NCI-H1436 treated with DMSO at 0.1 percent for 48 hours (cell line): ENCODE measurements at places on chromosomes 2 and 18.
A peak's percentile ranks its signal among the peaks of the same experiment; 100 is the strongest.

DNA sequence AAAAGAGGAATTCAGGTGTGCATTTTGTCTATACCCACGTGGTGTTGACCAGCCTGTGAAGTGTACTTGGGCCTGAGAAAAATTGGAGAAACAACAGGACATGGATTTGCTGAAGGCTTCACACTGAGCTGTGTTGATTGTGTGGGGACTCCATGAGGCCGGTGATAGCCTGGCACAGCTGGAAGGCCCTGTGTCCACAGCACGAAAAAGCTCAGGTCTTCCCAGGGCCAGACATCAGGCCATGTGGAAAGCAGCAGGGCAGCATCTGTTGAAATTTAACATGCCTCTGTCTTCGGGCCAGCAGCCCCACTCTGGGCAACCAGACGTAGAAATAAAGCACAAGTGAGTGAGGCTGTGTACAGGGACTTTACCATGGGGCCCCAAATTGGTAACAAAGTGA lies 84.1 kb downstream of the HS6ST1 start:
- no peak for DNase-seq

GRCh38 chr2:241198381-241199279 lies 10.2 kb downstream of the ANO7 start:
- no peak for DNase-seq

GRCh38 chr2:217836901-217837491 lies 165.8 kb downstream of the TNS1 start:
- no peak for DNase-seq

- no peak for DNase-seq
These were observed 57.4 kb downstream of the GATA6 start for GRCh38 chr18:22226801-22227200.

DNA sequence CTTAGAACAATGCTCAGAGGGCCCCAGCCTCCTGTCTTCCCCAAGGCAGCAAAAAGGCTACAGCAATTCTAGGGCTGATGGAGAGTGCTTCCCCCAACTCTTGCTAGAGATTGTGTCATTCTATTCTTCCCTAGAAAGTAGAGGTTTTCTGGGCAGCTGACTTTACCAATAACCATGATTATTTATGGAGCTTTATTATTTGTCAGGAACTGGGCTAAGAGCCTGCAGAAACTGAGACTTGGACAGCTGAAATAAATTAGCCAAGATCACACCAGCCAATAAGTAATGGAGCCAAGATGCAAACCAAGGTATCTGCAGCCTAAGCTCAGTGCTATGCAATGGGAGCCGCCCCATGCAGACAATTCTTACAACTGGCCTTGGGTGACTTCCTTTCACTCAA lies 84.8 kb downstream of the CCBE1 start:
- DNase-seq, result no peak

DNA sequence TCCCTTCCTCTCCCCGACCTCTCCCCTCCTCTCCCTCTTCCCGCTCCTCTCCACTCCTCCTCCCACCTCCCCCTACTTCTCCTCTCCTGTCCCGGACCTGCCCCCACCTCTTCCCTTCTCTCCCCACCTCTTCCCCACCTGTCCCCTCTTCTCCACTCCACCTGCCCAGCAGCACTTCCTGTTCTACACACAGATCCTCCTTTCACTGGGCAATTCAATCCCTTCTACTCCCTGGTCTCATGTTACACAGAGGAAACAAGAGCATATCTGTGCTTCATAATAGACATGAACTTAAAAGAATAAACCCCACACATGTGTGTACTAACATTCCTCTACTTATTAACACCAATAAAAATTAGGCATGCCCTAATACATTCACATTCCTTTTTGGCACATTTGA lies 34.8 kb downstream of the TIMM21 start:
- no peak for DNase-seq

DNA sequence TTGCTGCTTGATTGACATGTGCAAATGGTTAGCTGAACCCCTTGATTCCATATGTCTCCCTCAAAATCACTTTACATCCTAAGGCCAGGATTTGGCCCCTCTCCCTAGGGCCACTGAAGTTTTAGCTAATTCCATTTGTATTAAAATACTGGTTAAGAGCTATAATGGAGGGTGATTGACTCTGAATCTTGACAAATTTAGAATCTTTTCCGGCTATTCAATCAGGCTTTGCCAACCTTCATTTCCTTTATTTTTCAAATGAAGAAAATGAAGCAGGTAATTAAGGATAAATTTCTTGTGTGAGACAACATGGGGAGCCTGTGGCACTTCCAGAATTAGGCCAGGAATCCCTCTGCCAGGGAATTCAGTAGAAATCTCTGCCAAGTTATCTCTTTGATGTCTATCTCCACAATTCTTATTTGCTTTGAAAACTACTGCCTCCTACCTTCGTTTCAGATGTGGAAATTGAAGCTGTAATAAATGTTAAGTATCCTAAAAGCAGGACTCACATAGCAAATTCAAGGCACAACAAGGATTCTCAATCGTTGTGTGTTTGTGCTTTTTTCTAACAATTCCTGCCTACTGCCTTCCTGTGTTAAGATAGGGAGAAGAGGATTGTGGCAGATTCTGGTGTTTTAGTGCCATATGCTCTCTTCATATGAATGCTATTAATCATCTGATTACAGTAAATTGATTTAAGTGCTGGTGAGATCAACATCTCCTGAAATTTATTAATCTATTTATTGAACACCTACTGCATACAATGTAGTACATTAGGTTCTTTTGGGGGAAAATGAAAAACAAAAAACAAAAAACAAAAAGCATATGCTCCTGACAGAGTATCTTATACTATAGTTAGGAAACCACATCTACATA lies 47.8 kb upstream of the MAP4K3 start:
- no peak for DNase-seq

DNA sequence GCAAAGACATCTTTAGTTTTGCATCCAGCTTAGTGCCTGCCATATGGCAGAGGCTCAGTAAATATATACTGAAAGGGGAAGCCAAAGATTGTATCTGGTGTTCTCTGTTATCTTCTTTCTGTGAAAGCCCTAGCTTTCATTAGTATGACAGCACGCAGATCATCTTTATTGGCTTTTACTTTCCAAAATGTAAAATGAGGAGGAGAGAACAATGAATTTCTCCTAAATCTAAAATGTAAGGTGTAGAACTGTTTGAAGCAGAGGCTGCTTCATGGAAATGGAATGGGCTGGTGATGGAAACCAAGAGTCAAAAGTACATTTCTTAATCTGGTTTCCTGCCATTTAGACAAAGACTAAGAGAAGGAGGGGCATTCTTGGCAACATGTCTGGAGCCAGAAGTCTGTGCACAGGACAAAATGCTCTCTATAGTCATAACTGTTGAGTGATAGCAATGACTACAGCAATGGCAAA lies 1029.9 kb upstream of the PIK3C3 start:
- no peak for DNase-seq

DNA sequence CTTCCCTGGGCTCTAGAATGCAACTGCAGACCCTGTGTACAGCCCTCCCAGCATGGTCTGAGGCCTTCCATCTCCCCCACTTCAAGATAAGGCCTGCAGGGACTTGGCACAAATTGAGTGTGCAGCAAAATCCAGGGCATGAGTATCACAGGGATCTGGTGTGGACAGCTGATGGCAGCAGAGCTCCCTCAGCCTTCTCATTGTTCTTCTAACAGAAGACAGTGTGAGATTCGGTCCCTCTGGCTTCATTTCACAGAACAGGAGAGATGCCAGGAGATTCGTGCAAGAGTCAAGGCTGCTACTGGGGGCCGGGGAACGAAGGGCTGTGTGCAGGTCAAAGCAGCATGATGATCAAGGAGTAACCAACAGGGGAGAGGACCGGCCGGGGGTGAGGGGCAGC lies 85.8 kb downstream of the UXS1 start:
- DNase-seq, result no peak

DNA sequence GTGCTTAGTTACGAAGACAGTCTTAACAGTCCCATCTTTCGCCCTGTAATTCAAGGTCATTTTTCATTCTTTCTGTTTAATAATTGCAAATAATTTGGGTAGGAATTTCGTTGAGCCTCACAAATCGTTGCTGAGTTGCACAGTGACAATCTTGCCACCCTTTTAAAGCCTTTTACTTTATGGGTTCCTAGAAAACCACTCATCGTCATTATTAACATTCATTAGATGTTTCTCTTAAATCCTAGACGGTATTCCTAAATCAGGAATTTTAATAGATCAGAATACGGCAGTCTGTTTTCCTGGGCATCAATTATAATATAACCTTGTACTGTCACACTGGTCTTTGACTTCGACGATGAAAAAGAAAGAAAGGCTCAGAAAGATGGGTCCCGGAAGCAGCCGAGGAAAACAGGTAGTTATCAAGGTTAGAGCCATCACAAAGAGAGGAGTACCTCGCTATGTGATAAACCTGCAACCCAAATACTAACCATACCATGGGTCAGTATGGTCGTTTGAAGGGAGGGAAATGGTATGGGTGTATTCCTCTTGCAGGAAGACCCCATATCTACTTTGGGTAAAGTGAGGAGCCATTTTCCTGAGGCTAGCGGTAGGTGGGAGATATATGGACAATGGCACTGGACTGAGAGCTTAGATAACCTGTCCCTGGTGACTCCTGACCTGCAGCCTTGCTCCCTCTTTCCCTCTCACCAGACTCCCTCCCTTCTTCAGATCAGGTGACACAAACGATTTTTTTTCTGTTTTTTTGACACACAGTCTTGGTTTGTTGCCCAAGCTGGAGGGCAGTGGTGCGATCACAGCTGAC lies 981 bp upstream of the SF3B1 start:
- no peak for DNase-seq

DNA sequence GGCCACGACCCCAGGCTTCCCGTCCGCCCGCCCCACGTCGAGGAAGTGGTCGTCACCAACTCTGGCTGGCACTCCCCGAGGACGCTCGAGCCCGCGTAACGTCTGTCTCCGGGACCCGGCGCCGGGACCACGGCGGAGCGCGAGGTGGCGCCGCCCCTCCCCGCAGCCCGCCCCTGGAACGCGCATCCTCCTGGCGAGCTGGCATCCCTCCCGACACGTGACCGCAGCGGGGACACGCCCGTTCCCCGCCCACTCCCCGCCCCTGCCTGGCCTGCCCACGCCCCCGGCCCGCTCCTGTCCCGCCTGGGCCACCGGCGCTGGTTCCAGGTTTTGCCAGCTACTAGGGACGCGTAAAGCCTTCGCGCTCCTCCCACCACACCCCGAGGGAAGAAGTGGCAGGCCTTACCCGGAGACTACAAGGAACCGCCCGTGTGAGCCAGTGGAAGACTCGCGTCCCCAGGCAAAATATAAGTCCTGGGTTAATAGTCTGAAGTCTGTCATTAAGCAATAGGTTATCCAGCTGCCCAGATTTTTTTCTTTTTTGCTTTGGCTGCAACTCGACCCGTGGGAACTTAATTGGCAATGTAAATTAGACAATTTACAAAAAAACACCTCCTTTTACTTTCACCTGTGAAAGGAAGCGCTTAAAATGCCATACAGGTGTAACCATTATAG lies at the start of gene OSBPL1A:
Gene OSBPL1A (minus strand): TSS at position 131 of the 675 bp plus-strand sequence. CDS start 20,291 bp downstream, outside the sequence.
- peak; percentile 80 for DNase-seq

GRCh38 chr2:19580830-19581229 lies 222.4 kb upstream of the OSR1 start:
- DNase-seq, result no peak

DNA sequence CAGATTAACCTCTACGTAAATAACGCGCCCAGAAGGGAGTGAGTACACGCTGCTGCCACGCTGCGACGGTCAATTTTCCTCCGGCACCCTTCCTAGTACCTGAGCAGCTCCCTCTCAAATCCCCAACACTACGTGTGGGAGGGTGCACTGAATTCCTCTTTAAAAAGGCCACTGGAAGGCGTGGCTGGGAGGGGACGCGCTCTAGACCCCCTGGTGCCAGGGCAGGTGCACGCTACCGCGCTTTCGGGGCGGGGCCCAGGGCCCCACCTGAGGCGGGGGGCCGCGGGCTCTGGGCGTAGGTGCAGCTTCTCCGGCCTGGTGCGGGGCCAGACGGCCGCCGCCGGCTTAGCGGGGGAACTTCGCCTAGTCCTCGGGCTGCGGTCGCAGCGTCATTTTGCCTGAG lies 668 bp upstream of the ANKRD12 start:
- DNase-seq, result peak; percentile 51
